ENCODE measurements at places on chromosomes 5 and 9.

- no peak for DNase-seq
These were observed 46.3 kb upstream of the PALM2AKAP2 start for GRCh38 chr9:109733690-109734089.

- no peak for DNase-seq
These were observed 1.5 kb downstream of the VDAC1 start for GRCh38 chr5:134003064-134003816.

DNA sequence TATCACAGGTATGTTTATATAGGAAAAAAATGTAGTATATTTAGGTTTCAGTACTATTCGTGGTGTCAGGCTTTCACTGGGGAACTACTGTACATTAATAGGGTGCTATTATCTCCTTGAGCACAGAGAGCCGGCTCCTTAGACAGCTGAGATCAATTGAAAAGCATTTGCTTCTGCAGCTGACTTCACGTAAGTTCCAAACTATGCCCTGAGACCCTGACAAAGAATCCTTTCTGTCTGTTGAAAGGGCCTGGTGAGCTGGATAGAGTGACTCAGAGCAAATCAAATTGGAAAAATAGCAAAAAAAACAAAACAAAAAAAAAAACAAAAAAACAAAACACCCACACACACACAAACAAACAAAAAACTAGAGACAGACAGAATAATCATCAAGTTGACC lies 652.0 kb downstream of the MTRR start:
- no peak for DNase-seq

GRCh38 chr9:78618735-78619134 lies 321.8 kb downstream of the PSAT1 start:
- DNase-seq = no peak

DNA sequence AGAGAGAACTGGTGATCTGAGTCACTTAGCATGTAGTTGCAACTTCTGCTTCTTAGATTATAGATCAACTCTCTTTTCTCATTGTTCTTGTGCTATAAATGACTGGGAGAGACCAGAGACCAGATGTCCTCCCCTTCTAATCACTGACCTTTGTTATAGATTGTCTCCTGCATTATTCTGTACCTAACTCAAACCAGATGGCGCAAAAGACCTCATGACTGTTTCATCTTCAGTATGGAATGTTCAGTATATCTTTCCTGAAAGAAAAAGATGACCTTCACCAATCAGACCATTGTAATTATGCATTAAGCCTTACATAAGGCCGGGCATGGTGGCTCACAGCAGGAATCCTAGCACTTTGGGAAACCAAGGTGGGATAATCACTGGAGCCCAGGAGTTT lies 30.5 kb upstream of the ADAM19 start:
- DNase-seq = no peak

GRCh38 chr5:133499895-133500294 lies 112.4 kb downstream of the FSTL4 start:
- no peak for DNase-seq

- DNase-seq = no peak
These were observed 59.7 kb upstream of the GARNL3 start for GRCh38 chr9:127204771-127205470.

GRCh38 chr5:128228521-128228920 lies 145.0 kb downstream of the SLC12A2 start:
- DNase-seq = no peak

DNA sequence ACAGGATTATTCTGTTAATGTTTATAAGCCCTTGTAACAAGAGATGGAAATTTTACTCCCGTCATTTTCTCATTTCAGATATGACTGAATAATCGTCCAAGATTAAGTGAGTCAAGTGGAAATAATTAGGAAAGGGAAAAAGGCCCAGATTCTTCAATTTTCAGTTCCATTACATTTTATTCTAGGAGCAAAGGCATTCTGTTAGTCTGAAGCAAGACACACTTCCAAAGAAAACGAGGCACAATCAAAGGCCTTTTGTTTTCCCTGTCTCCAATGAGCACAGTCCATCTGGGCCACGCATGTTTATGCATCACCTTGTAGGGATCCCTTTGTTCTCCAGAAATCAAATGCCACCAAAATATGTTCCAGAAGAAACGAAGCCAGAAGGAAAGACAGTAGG lies 382.9 kb upstream of the RFX3 start:
- no peak for DNase-seq

DNA sequence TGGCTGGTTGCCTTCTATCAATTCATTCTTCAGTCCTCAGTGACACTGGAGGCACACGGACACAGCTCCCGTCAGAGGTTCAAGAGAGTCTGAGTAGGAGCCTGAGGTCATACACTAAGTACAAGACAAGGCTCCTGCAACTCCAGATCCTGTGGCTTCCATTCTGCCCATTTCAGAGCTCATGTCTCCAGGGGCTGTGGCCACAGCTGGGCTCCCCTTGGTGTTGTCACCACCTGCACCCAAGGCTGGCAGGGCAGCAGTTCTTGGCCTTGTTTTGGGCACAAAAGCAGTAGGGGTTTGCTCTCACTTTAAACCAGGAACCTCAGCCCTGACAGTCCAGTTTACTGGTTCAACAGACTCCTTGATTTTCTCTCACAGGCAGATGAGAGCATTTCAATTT lies 189.6 kb downstream of the ICE1 start:
- no peak for DNase-seq

DNA sequence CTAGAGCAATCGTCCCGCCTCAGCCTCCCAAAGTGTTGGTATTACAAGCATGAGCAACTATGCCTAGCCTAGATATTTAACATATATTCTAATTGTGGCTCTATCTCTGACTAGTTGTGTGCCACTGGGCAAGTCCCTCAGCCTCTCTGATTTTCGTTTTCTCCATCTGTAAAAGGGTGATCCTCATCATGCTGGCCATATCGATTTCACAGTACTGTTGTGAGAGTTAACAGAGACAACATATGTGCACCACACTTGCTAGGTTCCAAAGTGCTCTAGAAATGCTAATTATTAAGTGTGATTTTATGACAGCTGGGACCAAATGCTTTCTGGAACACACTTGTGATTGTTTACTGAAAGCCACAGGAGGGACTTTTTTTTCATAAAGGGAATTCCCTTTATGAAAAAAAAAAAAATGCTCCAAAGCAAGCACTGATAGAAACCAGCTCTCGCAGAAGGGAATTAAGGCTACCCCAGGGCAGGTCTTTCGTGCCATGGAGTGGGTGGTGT lies 78.5 kb upstream of the EPB41L4B start:
- DNase-seq = no peak

DNA sequence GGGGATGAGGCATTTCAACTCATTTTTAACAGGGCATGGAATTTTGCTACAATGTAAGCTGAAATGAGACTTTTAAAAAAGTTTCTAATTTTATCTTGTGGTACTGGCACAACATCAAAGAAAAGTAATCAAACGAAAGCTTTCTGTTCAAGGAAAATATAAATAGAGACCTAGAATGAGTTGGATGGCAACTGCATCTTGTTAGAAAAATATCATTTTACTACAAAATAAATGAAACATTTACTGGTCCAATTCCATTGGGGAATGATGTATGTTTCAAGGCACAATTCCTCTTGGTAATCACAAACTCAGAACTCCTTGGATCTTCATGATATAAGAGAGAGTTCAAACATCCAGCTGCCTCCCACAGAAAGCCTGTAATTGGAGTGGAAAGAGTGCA lies 102.8 kb downstream of the HMHB1 start:
- DNase-seq = no peak

GRCh38 chr9:94167376-94167890 lies 83.2 kb downstream of the PTPDC1 start:
- no peak for DNase-seq

GRCh38 chr5:17157916-17158529 lies 59.4 kb upstream of the BASP1 start:
- DNase-seq = no peak

- DNase-seq = no peak
These were observed 2.3 kb downstream of the CRB2 start for GRCh38 chr9:123358181-123358905.

DNA sequence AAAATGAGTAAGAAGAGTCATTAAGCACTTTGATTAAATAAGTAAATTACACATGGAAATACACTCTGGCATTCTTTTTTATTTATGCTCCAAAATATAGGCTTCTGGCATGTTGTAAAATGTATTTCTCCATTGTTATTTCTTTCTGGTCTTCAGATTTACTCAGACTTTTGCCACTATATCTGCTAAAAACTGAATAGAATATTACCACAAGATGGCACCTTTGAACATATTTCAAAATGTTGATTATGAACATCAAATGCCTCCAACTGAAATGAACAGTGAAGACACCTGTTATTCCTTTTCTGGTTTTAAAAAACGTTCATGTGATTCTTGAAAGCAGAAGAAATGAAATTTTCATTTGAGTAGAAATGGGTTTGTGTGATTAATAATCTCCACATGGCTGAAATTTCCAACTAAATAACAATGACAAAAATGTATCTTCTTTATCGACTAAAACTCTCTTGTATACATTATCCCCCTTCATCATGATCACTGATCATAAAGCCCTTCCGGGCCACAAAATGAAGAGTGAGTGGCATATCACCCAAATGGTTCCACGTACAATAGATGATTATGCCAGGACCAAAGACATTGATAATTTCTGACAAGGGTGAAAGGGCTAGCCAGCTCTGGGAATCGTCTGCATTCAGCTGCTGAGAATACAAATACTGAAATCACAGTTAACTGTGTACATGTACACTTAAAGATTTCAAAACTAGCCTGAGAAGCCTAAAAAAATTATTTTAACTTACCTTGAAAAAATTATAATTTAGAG lies 23.8 kb downstream of the TYRP1 start:
- DNase-seq = no peak

DNA sequence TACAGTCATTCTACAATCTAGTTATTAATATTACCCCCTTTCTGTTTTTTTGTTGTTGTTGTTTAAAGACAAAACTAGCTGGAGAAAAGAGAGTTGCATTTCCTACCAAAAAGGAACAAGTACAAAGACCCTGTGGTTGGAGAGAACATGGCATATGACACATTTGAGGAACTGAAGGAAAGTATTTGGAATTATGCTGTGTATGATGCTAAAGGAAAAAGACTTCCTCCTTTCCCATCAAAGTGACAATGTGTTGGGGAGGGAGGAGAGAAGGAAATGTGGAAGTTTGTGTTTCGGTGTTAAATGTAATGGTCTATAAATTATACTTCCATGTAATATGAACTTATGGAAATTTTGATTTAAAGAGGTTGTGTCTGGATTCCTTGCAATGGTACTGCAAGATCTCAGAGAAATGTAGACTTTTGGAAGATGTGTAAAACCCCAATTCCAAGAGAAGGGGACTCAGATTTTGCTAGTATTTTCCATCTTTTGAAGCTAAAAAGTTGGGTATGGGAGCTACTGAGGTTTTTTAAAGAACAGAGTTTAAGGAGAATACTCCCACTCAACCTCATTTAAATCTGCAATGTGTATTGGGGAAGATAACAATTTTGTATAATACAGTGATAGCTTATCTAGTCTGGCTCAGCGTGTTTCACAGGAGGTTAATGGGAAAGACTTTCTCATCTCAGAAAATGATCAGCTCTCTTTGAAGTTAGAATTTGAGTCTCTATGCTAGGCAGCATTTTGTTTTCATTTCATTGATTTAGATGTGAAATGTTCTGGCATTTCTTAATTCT lies 15.4 kb upstream of the TNFSF8 start:
- no peak for DNase-seq
